ENCODE measurements at places on chromosomes 1 and 21.
A peak's percentile ranks its signal among the peaks of the same experiment; 100 is the strongest.

DNA sequence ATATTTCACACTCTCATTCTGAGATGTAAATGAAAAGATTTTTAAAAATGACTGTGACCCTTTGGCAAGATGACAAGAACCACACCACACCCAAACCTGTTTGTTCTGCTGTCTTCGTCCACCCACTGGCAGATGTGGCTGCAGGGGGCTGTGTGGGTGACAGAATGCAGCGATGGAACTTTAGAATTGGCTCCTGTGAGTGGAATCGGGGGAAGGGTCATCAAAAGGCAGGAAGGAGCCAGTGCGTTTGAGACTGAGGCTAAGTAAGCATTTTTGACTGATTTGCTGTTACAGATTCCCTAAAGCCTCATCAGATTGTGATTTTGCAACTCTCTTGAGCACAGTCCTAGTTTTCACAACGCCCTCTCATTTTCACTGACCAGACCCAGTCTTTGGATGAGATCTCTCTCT is 111.2 kb upstream of the ADGRL2 start:
- DNase-seq: no peak

DNA sequence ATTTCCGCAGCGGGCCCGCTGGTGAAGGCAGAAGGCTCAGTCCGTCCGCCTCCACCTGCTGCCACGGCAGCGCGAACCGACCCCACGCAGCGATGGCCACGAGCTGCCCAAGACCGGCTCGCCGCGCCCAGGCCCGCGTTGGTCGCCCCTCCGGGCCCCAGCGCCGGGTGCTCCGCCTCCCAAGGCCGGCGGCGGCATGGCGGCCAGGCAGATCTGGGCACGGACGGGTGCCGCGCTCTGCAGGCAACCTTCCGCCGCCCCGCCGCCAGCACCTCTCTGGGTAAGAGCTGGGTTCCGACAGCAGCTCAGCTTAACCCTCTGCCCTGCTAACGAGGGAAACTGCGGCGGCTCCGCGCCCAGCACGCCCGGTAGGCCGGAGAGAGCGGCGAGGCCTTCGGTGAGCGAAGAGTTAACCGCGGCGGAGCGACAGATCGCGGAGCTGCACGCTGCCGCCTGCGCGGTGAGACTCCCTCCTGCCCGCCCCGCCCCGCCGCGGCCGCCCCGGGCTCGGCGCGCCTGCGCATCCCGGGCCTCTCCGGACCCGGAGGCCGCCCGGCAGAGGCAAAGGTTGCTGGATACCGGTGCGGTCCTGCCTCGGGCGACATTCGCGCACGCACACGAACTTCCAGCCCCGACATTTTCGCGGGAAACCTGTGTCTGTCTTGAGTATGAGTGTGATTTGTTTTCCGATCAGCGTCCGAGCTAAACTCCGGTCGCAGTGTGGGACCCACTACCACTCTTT is at the start of gene C1orf53:
C1orf53 (plus strand) TSS at position 177 of the 742 bp plus-strand sequence; CDS start at position 197, 20 bp downstream.
- peak; percentile 89 for DNase-seq

- DNase-seq: no peak
Measured at GRCh38 chr1:107919953-107920352, 45.0 kb downstream of the VAV3 start.

DNA sequence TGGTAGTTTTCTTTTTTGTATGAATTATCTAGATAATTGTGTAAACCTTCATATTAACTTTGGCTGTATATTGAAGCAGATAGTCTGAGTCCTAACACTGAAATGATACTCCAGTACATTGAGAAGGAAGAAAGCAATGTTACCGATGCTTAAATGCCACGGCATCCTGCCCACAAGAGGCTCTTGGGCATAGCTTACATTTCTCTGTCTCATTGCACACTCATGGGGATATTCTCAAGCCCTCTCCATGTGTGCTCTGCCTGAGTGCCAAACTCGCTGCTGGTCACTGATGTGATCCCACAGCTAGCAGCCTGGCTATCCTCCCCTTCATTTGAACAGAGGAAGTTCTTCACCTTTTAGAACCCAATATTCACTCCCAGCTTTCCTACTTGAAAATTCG is 179.4 kb downstream of the TGFB2 start:
- no peak for DNase-seq

GRCh38 chr1:161398900-161399256 is 31.2 kb upstream of the CFAP126 start:
- no peak for DNase-seq

- no peak for DNase-seq
Measured at GRCh38 chr1:51433269-51433971, 85.6 kb downstream of the EPS15 start.

- no peak for DNase-seq
Measured at GRCh38 chr1:62057641-62058290, 136.9 kb upstream of the L1TD1 start.

GRCh38 chr21:33451634-33452071 is 28.1 kb downstream of the TMEM50B start:
- DNase-seq: no peak

DNA sequence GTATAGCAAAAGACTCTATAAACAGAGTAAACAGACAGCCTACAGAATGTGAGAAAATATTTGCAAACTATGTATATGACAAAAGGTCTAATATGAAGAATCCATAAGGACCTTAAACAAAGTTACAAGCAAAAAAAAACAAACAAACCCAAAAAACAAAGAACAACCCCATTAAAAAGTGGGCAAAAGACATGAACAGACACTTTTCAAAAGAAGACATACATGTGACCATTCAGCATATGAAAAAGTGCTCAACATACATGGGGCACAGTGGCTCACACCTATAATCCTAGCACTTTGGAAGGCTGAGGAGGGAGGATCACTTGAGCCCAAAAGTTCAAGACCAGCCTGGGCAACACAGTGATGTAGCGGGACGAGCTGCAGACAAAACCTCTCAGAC is 17.9 kb upstream of the OR2B11 start:
- no peak for DNase-seq

- peak; percentile 88 for DNase-seq
Measured at GRCh38 chr1:46401964-46402626, 8.0 kb downstream of the FAAH start.

GRCh38 chr1:113928187-113928930 is 765 bp upstream of the HIPK1 start:
- peak; percentile 48 for DNase-seq

GRCh38 chr1:36888811-36889477 is 145.4 kb downstream of the GRIK3 start:
- no peak for DNase-seq

GRCh38 chr1:247906504-247907047 is 11.2 kb downstream of the OR2W3 start:
- DNase-seq: no peak

- no peak for DNase-seq
Measured at GRCh38 chr1:178612261-178612660, 99.4 kb downstream of the TEX35 start.

Data from midbrain (tissue), 1 donor.